ENCODE measurements at places on chromosomes 3 and 15. TPM values are rescaled to one million over a fixed set of nuclear protein-coding genes. Genes with fewer than 3 reads are reported as not detected.

The IRAK2 gene
- 4.0 TPM for total RNA-seq

The C3orf22 gene
- not detected for total RNA-seq

The EDC3 gene
- total RNA-seq = 9.8 TPM

The SELENOT gene
- total RNA-seq = 94.3 TPM

The MINAR1 gene
- total RNA-seq = 2.5 TPM

The SIDT1 gene
- under 0.01 TPM for total RNA-seq

The UBA3 gene
- total RNA-seq = 77.1 TPM

The CLDN16 gene
- total RNA-seq = under 0.01 TPM

The ZBTB47 gene
- total RNA-seq = 39.2 TPM

The SUCNR1 gene
- under 0.01 TPM for total RNA-seq

The CCDC9B gene
- 23.9 TPM for total RNA-seq

The FAM43A gene
- 14.7 TPM for total RNA-seq

The MFN1 gene
- total RNA-seq = 63.6 TPM

The PDZRN3 gene
- 18.3 TPM for total RNA-seq

The RPUSD2 gene
- total RNA-seq = 11.5 TPM

The RETNLB gene
- not detected for total RNA-seq

The CXCR6 gene
- total RNA-seq = not detected

The CILP gene
- under 0.01 TPM for total RNA-seq

The CCR3 gene
- total RNA-seq = not detected

The PCYT1A gene
- total RNA-seq = 86.1 TPM

The NAA80 gene
- total RNA-seq = 6.5 TPM

The KBTBD13 gene
- not detected for total RNA-seq

The SLC2A2 gene
- total RNA-seq = not detected

The PLA1A gene
- total RNA-seq = under 0.01 TPM

The UTS2B gene
- 1.1 TPM for total RNA-seq

The FSTL1 gene
- 2,074 TPM for total RNA-seq

All from osteoblast (primary cell).